Stimulated activated CD8-positive, alpha-beta memory T cell treated with anti-CD3 and anti-CD28 coated beads, Interleukin-4, amount 100 ng/mL, for 48 hours (primary cell): ENCODE measurements at places on chromosomes 11 and 22.
A peak's percentile ranks its signal among the peaks of the same experiment; 100 is the strongest.

DNA sequence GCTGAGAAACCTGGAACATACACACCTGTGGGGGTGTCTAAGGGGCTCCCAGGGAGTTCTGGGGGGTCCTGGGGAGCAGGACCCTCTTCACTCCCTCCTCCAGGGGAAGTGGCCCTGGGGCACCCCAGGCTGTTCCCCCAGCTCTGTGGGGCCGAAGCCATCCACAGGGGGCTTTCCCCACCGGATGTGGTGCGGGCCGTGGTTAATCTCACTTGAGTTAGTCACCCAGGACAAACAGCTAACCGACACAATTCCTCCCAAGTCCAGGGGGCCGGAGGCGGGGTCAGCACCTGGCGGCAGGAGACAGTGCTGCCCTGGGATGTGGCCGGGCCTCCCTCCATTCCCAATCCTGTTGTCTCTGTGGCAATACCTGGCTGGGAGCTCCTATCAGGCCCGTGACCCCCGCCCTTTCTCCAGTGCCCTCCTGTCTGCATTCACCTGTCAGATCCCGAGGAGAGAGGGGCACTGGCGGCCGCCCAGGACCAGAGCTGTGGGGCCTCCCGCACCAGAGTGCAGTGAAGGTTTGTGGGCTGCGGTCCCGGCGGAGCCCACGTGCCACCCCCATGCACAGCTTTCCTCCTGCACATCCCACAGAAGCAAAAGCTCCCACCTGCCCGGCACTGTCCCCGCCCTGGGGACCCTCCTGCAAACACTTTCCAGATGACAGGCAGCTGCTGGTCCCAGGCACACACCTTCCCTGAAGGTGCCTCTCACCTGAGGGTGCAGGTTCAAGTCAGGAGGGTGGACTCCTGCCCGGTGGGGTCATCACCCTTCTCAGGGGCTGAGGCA is 5.2 kb upstream of the MUC5AC start:
- DNase-seq: peak; percentile 68

DNA sequence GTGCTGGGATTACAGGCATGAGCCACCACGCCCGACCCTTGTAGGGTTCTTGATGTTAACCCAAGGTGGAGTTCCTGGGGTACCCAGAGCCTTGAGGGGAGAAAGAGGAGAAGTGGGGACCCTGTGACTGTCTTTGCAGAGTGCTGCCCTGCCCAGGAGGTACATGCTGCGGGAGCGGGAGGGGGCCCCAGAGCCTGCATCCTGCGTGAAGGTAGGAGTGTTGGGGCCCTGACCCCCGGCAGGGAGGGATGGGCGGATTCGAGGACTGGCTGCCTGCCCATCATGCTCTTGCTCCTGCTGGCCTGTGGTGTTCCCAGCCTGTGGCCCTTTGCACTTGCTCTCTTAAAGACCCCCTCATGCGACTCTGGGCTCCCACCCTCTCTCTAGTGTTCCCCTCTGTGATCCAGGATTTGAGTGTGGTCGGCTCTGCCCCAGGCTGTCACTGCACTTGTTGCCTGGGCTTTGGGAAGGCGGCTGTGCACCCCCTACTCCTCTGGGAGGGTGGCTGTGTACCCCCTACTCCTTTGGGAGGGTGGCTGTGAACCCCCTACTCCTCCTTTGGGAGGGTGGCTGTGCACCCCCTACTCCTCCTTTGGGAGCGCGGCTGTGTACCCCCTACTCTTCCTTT is 4.5 kb downstream of the SCO2 start:
- no peak for DNase-seq

GRCh38 chr11:96177146-96177545 is 165.8 kb downstream of the MAML2 start:
- DNase-seq: no peak

- DNase-seq: no peak
These were observed 35.3 kb upstream of the KIRREL3 start for GRCh38 chr11:127035824-127036223.

- DNase-seq: no peak
These were observed 65.4 kb upstream of the TSPAN18 start for GRCh38 chr11:44661311-44661717.

DNA sequence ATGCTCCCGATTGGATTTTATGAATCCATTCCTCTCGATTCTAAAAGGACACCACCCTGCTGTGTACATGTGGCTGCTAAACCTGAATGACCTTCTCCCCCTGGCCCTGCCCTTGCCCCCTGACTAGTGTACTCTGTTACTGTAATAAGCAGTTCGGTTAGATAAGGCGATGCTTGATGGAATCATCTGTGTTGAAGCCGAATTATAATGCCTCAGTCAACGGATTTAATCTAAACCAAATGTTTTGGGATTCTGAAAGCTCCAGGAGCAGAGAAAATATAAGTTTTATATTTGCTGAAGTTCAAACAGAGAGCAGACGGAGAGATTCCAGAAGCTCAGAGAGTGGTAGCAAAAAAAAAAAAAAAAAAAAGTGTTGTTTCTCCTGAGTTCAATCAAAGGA is 275.4 kb upstream of the MPPED2 start:
- no peak for DNase-seq

- no peak for DNase-seq
These were observed 9.1 kb downstream of the PIWIL4 start for GRCh38 chr11:94576306-94576705.

GRCh38 chr11:46362156-46363030 is 15.1 kb downstream of the DGKZ start:
- DNase-seq: no peak

DNA sequence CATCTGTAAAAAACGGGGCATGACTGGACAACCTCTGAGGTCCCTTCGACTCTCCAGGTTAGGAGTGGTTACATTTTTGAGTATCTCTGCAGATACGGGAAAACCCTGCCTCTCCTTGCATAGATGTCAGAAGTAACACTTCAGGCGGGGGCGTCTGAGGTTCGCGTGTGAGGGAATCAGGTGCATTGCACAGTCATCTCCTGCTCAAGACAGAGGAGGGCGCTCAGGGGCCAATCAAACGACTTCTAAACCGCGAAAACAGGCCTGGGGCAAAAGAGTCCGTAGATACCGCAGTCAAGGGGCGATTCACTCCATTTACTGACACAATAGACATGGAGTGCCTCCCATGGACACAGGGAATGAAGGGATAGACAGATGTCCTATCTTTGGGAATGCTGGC is 31.7 kb downstream of the KIRREL3 start:
- DNase-seq: peak; percentile 27

DNA sequence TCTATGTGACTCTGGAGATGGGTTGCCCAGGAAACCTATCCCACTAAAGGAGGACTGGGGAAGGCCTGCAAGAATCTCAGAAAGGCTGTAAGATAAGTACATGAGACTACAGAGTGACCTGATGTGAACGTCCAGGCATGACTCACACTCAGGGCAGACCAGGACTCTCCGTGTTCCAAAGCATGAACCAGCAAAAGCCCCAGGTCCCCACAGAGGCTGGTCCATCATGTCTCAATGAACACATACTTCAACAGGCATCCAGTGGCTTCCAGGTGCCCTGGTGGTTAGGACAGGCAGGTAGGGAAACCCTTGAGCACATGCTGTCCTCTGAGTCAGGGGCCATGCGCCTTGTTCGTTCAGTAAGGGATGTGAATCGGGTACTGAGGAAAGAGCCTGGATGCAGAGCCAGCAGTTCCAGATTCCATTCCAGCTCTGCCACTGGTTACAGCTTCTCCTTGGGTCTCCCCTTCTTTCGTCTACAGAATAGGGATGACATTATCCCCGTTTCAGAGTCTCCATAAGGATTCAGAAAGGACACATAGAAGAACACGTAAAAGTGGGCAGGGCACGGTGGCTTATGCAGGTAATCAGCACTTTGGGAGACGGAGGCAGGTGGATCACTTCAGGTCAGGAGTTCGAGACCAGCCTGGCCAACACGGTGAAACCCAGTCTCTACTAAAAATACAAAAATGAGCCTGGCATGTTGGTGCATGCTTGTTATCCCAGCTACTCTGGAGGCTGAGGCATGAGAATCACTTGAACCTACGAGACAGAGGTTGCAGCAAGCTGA is 129.0 kb upstream of the TEAD1 start:
- DNase-seq: no peak

DNA sequence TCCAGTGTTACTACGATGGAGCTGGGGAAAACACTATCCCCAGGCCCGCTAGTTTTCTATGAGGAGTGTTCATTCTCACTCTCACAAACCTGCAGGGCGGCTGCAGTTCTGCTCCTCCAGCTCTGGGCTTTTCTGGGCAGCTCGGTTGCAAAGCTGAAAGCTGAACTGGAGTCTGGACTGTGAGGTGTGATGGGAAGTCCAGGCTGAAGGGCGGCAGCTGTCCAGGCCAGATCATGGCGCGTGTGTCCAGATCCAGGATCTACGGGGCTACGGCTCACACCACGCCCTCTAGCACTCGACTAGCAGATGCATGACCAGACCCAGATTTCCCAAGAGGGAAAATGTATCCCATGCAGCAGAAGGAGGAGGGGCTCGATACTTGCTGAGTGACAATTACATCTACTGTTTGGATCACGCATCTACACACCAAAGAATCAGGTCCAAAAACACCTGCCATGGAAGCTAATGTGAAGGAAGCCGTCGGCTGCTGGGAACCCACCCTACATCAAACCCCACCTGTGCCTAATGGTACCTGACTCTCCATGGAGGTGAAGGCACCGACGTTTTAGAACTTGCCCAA is 555.0 kb downstream of the BRD1 start:
- DNase-seq: no peak

- no peak for DNase-seq
These were observed 73.7 kb upstream of the KIRREL3 start for GRCh38 chr11:127074151-127074761.

- no peak for DNase-seq
These were observed 193.6 kb downstream of the FAM76B start for GRCh38 chr11:95595973-95596489.

DNA sequence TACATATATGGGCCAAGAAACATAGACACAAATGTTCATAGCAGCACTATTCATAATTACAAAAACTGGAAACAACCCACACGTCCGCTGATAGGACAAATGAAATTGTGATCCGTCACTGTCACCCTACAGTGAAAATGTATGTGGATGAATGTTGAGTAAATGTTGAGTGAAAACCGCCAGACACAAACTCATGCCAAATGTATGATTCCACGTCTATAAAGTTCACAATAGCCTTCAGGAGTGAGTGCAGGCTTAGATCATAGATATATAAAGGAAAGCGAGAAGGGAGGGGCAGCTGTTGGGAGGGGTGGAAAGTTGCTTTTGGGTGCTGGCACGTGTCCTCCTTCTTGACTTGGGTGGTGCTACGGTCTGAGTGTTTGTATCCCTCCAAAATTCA is 33.6 kb downstream of the DBX1 start:
- no peak for DNase-seq

- DNase-seq: peak; percentile 37
These were observed 14.9 kb downstream of the ADAMTS8 start for GRCh38 chr11:130413405-130414106.

DNA sequence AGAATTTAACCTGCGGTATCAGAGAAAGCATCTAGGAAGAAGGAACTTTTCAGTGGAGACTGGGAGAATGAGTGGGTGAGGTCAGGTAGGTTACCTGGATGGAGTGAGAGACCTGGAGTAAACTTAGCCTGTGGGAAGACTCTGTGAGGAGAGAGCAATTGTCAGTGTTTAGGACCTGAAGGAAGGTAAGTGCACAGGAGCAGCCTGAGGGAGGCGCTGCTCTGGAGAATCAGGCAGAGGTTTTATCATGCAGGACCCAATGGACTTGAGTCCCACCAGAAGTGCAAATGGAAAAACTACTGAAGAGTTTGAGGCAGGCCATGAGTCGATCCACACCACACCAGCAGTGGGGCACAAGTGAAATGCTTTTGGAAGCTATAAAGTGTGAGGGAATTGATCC is 10.6 kb upstream of the IFTAP start:
- DNase-seq: no peak

- no peak for DNase-seq
These were observed 26.8 kb downstream of the BARX2 start for GRCh38 chr11:129402206-129403171.

DNA sequence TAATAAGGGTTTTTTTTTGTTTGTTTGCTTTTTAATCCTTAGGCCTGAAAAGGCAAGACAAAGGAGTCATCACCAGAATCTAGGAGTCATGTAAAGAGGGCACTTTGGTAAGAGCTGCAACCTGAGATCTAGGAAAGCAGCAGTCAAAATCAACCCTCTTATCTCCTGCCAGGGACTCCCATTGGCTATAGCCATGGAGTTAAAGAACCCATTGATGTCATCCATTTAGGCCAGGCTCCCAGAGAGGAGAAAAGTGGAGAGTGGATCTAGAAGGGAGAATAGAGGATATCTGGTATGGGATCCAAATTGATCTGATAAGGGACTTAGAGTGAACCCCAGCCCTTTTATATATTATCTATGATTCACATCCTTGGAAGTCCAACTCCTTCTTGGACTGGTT is 35.9 kb downstream of the ZNF215 start:
- DNase-seq: no peak

DNA sequence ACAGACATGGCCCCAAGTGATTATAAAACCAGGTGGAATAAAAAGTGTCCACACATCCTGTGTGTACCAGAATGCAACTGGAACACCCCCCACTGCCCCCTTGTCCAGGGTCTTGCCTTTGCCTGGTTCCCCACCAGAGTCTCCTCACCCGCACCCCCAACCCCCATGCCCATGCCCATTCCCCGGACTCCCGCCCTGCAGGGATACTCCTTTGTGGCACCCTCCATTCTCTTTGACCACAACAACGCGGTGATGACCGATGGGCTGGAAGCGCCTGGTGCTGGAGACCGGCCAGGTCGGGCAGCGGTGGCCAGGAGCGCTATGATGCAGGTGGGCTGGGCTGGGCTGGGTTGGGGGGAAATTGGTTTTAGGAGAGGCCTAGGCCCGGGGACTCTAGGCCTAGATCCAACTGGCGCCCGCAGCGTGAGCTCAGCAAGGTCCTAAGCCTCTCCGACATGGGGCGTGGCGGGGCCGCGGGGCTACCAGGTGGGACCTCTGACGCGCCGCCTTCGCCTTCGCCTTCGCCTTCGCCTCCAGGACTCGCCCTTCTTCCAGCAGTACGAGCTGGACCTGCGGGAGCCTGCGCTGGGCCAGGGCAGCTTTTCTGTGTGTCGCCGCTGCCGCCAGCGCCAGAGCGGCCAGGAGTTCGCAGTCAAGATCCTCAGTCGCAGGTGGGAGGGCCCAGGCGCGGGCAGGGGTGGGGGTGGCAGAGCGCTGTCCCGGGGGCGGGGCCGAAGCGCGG is 9.1 kb downstream of the RPS6KA4 start:
- no peak for DNase-seq

DNA sequence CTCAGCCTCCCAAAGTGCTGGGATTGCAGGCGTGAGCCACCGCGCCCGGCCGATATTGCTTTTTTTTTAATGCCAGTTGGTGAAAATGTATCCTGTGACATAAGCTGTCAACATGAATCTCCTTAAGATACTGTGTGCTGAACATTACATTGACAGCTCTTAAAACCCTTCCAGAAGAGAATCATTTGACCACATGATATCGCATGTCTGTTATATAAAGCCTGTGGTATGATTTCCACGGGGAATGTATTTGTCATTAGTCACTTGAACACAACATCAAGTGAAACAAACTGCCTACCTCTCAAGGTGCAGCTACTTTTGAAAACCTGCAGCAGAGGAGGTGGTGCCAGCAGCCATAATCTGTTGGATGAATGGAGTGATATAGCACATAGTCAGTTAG is 67.0 kb downstream of the BCL2L13 start:
- DNase-seq: no peak
